ENCODE measurements at places on chromosomes 2 and 18.
A peak's percentile ranks its signal among the peaks of the same experiment; 100 is the strongest.

DNA sequence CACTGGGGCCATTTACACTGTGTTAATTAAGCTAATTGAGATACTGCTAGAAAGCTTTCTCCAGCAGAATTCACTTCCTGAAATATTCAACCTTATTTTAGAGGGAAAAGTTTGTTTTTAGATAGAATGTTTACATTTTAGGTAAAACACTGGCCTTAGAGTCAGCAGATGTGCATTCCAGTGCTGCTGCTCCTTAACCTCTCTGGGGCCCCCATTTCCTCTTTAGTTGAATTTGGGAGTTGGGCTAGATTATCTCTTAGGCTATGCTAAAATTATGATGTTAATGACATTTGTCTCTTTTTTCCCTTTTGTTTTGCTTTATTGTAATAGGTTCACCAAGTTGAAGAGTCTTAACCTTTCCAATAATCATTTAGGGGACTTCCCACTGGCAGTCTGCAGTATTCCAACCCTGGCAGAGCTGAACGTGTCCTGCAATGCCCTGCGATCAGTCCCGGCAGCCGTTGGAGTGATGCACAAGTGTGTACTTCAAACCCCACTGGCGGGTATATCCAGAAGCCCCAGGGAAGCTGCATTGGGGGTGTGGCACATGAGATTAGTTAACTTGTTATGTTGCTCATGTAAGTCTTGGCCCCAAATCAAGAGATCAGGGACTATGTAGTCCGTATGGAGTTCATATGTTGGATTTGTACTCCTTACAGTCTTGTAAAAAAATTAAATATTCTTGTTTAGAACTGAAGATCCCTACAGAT lies 179.5 kb downstream of the PHLPP1 start:
- no peak for DNase-seq

- no peak for DNase-seq
Observed at GRCh38 chr2:204260901-204261300, 284.4 kb upstream of the PARD3B start.

- DNase-seq = no peak
Observed at GRCh38 chr2:75493230-75493629, 67.5 kb downstream of the EVA1A start.

GRCh38 chr2:5569256-5569655 lies 122.9 kb upstream of the SOX11 start:
- DNase-seq = no peak

- no peak for DNase-seq
Observed at GRCh38 chr2:219314804-219315468, 5.7 kb upstream of the PTPRN start.

- no peak for DNase-seq
Observed at GRCh38 chr2:157052685-157053224, 204.8 kb upstream of the GALNT5 start.

GRCh38 chr18:22838221-22838620 lies 94.9 kb upstream of the RBBP8 start:
- no peak for DNase-seq

DNA sequence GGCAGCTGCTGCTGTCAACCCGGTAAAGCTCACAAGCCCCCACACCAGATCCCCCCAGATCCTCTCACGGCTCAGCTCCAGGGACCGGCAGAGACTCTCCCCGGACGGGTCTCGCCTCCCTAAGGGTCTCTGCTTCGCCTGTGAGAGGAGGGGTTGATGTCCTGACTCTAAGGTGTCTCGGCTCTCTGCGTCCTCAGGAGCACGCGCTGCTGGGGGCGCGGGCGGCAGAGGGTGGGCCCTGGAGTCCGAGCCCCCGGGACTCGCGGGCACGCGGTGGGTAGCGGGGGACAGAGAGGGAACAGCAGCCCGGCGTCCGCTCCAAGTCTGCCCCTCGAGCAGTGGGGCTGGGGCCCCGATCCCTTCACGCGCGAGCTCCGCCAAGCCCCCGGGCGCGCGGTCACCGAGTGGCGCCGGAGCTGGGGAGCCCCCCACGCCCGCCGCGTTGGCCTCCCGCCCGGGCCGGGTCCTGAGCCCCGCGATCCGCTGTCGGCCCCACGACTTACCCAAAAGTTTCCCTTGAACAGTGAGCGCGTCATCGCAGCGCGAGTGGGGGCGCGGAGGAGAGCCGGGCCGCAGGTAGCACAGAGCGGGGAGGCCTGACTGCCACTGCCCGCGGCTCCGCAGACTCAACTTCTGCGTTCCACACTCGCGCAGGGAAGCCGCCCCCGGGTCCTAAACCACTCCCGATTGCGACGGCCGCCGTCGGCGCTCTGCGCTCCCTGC lies at the start of gene PSTPIP2:
Gene PSTPIP2, minus strand, starts transcription at position 608 of the 723 bp plus-strand sequence. Its CDS starts 72 bp downstream, at position 536.
- DNase-seq = peak; percentile 18

DNA sequence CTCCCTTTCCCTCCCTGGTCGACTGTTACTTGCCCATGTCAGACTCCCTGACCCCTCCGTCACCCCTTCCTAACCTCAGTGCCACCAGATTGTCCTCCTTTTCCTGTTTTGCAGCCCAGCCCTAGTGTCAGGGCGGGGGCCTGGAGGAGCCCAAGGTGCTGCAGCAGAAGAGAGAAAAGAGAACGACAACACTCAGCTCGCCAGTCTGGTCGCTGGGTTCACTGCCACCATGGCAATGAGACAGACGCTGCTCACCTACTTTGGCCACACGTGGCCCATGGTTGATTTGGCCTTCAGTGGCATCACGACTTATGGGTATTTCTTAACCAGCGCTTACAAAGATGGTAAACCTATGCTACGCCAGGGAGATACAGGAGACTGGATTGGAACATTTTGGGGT lies 108.4 kb upstream of the RMDN2 start:
- no peak for DNase-seq

- DNase-seq = no peak
Observed at GRCh38 chr2:68710336-68710735, 24.3 kb upstream of the ARHGAP25 start.

GRCh38 chr2:18795906-18796305 lies 206.5 kb upstream of the NT5C1B start:
- no peak for DNase-seq

GRCh38 chr2:36338124-36338826 lies 17.3 kb upstream of the CRIM1 start:
- DNase-seq = no peak

DNA sequence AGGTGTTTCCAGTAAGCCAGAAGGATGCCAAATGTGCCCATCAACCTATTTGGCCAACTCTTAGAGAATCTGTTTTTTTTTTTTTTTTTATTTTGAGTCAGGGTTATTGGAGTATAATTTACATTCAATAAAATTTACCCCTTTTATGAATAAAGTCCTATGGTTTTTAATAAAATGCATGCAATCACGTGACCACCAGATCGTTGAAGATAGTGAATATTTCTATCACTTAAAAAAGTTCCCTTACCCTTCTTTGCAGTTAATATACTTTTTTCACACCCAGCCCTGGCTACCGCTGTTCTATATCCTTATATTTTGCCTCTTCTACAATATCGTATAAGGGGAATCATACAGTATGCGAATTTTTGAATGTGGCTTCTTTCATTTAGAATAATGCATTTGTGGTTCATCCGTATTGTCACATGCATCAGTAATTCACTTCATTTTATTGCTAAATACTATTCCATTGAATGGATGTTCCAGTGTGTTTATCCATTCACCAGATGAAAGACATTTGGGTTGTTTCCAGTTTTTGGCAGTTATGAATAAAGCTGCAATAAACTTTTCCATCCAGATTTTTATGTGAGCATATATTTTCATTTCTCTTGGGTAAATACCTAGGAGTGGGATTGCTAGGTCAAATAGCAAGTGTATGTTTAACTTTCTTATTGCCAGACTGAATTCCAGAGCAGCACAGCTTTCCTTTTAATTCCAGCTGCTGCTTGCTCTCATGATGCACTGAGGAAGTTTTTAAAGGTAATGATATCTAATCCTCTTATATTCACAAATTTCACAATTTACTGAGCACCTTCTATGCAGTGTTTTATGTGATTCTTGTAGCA lies 156.3 kb upstream of the NT5C1B start:
- DNase-seq = no peak

- no peak for DNase-seq
Observed at GRCh38 chr2:238263204-238264071, 23.6 kb upstream of the HES6 start.

- DNase-seq = peak; percentile 52
Observed at GRCh38 chr2:42492691-42493467, 903 bp downstream of the KCNG3 start.

GRCh38 chr2:20602803-20603202 lies 48.1 kb downstream of the HS1BP3 start:
- no peak for DNase-seq

GRCh38 chr2:207286106-207286505 lies 120.4 kb upstream of the KLF7 start:
- DNase-seq = no peak

DNA sequence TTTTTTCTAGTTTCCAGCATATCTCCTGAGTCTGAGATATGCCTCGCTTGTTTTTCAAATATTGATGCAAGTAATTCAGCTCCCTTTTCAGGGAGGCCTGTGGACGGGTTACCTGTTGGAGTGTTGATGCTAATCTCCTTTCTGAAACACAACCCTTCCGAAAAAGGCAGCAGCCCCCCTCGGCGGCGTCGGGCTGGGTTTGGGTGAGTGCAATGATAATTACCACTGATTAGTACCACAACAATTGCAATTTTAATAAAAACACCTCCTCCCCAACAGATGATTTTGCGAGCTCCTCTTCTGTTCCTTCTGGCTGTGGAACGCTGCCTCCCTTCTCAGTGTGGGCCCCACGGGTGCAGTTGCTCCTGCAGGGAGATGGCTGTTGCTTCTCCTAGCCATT lies 66.3 kb downstream of the PTGR3 start:
- no peak for DNase-seq

DNA sequence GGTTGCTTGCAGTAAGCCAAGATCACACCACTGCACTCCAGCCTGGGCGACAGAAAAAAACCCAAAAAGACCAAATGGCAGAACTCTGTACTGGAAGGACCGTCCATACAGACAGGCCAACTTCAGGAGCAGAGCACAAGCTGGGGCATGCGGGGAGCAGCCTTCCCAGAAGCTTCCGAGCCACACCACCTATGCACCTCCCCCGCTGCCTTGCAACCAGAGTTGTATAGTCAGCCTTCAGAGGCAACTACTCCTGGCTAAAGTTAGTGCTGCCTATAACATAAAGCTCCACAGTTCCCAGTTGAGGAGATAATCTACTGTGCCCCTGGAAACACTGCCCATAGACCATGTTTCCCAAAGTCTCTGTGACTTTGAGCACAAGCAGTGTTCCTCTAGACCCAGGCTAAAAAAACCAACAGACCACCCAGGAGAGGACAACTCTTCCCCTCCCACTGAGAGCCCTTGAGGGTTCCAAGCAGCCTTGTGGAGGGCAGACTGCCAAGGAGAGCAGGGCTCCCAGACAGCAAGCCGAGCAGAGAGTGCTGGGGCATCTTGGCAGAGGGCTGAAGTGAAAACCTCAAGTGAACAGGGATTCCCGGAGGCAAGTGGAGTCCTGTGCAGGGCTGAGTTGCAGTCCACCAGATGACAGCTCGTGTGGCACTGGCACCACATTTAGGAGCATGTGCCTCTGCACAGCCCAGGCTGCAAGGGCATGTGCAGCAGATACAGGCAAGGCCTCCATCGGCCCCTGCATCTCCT lies 6.8 kb downstream of the SFT2D3 start:
- DNase-seq = no peak

DNA sequence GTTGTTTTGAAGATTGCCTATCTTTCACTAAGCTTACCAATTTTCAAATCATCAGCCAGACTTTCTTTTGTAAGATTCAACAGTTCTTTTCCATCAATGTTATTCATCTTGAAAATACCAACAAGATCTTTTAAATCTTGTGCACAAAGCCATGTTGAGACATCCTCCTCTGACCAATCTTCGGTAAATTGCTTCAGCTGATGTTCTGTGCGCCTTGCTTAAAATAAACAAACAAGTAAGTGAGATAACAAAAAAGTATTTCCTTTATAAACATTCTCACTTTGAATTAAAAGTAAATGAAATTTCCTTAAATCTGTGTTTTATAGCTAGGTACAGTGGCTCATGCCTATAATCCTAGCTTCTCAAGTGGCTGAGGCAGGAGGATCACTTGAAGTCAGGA lies 30.3 kb downstream of the WDSUB1 start:
- DNase-seq = no peak

DNA sequence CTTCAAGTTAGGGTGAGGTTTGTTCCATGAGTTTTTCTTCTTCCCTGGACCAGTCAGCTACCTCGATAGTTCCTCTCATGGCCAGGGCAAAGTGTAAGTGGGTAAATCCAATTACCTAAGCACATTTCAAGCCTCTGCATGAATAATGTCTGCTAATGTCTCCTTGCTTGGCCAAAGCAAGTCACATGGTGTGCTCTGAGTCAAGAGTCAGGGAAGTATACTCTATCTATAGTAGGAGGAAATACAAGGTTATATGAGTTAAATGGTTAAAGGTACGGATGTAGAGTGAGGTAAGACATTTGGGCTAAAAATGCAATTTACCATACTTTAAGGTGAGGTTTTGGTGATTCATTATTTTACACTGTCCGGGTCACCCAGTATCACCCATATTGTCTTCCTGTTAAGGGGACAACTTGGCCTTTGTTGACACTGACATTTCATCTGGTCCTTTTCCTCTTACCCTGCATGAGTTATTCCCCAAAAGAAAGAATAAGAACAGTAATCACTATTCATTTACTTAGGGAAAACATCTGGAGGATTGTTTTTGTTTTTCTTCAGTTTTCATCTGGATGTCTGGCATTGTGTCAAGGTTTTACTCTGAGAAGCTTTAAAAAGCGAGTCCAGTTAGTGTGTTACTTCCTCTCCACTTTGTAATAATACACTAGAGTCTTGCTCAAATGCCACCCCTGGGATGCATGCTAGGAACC lies 405.5 kb downstream of the RND3 start:
- no peak for DNase-seq

GRCh38 chr2:12883906-12884305 lies 167.2 kb downstream of the TRIB2 start:
- DNase-seq = no peak

All from activated naive CD4-positive, alpha-beta T cell (primary cell).